ENCODE measurements at places on chromosomes 2 and 18. TPM values are rescaled to one million over a fixed set of nuclear protein-coding genes. Genes with fewer than 3 reads are reported as not detected.

Gene PIGN
- 4.3 TPM for polyA plus RNA-seq

Gene CERKL
- not detected for polyA plus RNA-seq

Gene DNPEP
- 46.7 TPM for polyA plus RNA-seq

Gene ATOH8
- polyA plus RNA-seq = 48.7 TPM
